Inflammatory macrophage treated with lipopolysaccharide for 4 hours (primary cell): ENCODE measurements at places on chromosomes 6 and 20.

GRCh38 chr20:34709044-34709830 lies 5.1 kb downstream of the TP53INP2 start:
- peak; percentile 50 for DNase-seq

- DNase-seq, result no peak
Observed at GRCh38 chr6:28940294-28940857, 16.6 kb upstream of the TRIM27 start.

DNA sequence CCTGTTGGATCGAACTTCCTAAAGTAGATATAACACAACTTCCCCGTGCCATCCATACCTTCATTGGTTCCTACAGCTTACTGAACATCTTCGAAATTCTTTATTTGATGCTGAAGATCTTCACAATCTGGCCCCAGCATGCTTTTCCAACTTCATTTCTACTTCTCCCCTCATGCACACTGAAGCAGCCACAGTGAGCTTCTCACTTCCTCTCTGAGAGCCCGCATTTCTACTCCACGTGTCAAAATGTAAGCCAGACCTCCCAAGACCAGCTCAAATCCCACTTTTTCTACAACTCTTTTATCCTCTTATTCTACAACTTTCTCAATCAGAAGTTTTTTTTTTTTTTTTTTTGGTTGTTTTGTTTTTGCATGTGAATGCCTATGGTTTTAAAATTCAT lies 254.7 kb downstream of the GMPR start:
- no peak for DNase-seq

DNA sequence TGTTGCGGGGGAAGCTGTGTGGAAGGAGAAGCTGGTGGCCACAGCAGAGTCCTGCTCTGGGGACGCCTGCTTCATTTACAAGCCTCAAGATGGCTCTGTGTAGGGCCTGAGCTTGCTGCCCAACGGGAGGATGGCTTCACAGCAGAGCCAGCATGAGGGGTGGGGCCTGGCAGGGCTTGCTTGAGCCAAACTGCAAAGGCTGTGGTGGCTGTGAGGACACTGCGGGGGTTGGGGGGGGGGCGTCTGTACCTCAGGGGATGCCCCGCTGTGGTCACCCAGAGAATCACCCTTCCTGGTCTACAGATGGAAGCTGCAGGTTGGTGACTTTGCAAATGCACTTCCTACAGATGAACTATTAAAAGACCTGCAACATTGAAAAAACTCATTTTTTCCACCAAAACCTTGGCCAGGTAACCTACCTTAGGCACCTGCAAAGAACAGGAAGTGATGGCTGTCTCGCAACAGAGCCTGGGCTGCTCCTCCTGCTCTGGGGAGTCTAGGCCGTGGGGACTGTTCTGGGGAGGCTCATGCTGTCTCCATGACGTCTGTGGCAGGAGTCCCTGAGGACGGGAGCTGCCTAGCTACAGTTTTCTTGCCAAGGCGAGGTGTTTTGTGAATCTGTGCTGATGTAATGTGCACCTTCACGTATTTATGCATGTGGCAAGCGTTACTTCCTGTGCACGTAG lies 7.3 kb downstream of the NPBWR2 start:
- DNase-seq, result no peak

DNA sequence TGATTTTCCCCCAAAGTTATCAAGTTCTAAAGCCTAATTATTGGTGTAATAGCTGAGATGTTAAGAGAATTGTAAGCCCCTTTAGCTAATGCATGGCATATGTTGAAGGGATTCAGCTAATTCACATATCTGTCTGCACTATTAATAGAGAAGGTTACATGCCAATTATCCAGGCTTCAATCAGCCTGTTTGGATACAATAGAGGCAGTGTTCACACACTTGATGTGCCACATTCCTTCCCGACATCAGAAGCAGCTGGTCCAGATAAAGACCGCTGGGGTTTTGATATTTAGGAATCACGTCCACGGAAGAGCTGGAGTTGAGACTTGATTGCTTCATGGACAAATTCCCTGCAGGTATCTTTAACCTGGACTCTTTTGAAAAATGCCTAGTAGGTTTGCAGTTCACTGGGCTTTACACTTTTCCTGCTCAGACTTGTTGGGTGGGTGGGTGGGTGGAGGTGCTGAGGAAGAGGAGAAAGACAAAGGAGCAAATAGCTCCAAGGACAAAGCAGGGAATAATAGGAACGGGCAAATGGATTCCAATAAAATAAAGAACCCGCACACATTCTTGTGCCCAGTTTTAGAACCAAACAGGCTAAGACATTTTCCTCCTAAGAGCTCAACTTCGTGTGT lies 142.6 kb upstream of the ZNF217 start:
- no peak for DNase-seq

- DNase-seq, result peak; percentile 43
Observed at GRCh38 chr6:154502553-154502952, 7.9 kb downstream of the CNKSR3 start.
